Stimulated activated CD8-positive, alpha-beta memory T cell treated with anti-CD3 and anti-CD28 coated beads, Interleukin-15, amount 100 ng/mL, for 4 hours (primary cell): ENCODE measurements at places on chromosomes 16 and 17.

- no peak for DNase-seq
Measured at GRCh38 chr17:19713462-19713861, 2.9 kb downstream of the SLC47A2 start.

DNA sequence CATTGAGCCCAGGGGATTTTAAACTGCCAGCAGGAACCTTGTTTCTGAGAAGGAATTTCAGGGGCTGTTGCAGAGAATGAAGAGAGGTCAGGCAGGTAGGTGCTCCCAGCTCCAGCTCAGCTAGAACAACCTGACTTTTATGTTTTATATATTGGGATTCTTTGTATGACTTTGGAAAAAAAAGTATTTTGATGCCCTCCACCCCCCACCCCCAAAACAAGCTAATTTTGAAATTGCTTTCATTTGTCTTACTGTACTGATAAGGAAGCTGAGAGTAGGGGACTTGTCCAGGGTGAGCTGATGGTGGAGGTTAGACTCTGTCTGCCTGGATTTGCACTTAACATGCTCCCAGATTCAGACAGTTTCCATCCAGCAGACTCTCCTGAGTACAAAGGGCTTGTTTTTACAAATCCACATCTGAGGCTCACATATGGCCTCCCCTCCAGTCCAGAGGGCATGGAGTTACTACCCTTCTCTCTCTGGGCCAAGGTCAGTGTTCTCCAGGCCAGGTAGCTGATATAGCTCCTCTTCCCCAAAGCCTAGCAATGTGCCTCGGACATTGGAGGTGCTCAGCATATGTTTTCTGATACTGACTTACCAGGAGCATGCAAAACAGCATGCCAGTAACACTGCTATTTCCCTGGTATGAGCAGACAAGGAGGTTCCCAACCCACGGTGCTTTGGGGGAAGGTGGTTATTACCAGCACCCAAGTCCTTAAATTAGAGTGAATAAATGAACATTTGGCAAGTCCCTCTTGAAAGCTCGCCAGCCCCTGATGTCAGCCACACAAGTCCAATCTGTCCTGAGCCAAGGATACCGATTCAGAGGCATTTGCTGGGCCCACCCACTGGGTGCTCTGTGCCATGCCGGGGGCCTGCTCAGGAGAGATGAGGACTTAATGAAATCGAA is 11.3 kb downstream of the STX1B start:
- no peak for DNase-seq

DNA sequence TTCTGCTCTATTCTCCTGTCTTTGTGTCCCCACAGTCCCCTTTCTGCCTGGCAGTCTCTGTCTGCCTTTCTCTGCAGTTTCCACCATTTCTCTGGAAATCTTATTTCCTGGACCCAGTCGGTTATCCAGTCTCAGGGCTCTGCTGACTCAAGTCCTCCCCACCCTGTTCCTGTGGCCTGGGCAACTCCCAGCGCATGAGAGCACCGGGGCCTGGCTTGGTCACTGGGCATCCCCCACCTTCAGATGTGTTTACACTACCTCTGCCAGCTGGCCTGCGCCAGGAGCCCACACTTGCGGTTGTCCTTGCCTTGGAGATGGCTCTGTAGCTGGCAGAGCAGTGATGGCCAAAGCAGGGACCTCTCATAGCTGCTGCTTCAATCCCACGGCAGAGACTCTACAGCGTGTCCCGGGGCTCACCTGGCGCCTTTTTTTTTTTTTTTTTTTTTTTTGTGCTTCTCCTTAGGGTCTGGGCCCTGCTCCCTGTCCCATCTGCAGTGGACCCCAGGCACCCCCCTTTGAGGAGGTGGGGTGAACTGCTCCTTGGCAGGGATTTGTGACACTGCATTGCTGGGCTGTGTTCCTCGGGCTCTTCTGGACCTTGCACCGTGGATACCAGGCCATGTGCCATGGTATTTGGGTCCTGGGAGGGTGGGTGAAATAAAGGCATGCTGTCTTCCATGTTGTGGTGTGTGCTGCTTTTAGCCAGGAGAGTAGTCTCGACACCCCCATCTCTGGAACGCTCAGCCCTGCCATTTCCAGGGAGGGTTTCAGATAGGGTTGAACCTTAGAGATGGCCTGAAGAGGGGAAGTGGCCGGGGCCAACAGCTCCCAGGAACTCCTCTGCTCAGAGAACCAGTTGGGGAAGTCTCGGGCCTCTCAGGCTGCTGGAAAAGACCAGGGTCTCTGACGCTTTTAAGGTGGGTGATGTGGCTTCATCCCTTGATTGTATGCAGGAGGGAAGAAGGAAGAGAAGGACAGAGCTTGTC is 17.5 kb downstream of the GUCY2D start:
- DNase-seq = no peak

- DNase-seq = no peak
Measured at GRCh38 chr17:43010667-43011308, 4.2 kb downstream of the IFI35 start.

- DNase-seq = no peak
Measured at GRCh38 chr17:30997842-30998241, 27.0 kb downstream of the RNF135 start.
